ENCODE measurements at places on chromosomes 6 and 20.

DNA sequence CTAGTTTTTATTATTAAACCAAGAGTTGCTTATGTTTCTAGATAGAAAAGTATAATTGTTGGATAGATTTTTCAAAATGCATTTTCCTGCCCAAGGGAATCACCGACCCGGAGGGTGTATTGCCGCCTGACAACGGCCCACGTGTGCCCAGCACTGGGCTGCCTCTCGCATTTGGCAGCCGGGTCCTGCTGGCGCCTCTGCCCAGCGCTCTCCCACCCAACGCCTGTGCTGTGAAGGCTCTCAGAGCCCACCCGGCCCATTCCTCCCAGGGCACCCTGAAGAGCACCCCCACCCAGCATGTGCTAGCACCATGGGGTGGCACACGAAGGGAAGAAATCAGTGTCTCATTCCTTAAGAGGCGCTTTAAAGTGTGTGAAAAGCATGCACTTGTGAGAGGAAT, 88.3 kb upstream of the AFDN start:
- DNase-seq = no peak

- DNase-seq = no peak
Observed at GRCh38 chr20:49799698-49800097, 12.9 kb upstream of the SLC9A8 start.

- no peak for DNase-seq
Observed at GRCh38 chr6:141261672-141262060, 871.1 kb upstream of the GJE1 start.

DNA sequence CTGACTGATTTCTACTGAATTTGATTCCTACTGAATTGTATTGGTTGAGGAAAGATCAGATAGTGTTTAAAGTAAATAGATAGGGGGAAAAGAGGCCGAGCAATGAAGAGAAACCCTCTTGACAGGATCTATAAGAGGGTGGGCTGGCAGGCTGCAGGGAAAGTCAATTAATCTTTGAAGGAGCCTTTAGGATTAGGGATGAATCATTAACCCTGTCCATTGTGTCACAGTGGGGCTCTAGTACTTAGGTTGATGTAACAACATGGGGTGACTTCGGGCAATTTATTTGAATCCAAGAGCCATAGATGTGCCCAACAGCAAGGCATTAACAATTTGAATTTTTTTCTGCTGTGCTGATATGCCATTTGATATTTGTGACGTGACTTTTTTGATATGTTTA, 7.5 kb downstream of the RFX6 start:
- no peak for DNase-seq

DNA sequence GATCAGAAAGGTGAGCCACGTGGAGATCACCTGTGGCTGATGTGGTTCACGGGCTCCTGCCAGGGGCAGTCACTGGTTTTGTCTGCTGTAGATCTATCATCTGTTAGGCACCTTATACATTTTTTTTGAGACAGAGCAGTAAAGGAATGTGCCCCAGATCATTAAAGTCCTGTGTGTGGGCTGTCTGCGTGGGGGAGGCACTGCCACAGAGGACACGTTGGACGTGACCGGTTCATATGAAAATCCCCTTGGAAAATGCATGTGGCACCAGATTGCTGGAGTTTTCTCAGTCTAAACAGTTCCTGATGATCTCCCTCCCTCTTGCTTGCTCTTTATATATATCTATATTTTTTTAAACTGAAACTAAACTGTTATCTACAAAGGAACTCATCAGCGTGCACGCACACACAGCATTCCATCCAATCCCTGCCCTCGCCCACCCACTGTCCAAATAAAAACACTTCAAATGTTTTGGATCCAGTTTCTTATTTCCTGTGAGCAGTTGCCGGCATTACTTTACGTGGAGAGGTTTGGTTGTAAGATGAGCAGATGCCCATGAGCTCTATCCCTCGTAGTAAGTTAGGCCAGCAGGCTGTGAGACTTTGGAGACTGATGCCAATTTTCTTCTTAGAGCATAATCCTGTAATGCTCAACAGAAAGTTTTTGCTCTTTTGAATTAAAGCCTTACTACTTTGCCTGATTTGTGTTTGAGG, 161.6 kb upstream of the EXOC2 start:
- DNase-seq = no peak

DNA sequence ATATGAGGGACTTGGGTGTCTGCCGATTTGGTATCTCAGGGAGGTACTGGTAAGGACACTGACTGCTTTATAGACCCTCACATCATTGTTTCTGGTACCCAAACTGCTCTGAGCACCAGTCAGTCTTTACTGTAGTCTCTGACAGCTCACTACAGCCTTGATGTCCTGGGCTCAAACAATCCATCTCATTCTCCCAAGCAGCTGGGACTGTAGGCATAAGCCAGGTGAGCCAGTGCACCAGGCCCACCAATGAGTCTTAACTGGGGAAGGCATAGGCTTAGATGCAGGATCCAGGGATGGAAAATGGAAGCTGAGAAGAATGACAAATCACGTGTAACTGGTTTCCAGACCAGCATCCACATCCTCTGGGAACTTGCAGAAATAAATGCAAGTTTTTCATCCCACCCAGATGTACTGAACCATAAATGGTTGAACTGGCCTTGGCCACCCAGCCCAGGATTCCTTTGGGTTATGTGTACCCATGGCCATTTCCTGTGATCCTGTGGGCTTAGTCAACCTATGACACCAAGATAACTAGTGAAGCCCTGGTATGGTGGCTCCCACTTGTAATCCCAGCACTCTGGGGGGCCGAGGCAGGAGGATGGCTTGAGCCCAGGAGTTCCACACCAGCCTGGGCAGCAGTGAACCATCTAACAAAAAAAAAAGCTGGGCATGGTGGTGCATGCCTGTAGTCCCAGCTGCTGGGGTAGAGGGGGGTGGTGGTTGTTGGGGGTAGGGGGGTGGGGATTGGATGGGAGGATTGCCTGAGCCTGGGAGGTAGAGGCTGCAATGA, 5.8 kb downstream of the TUBB start:
- no peak for DNase-seq

GRCh38 chr20:45965169-45966002, 6.6 kb downstream of the ZNF335 start:
- DNase-seq = peak; percentile 82
